Temporal lobe (tissue), 4 donors: ENCODE measurements at places on chromosomes 16 and 17. TPM values are rescaled to one million over a fixed set of nuclear protein-coding genes. Genes with fewer than 3 reads are reported as not detected.

The AGRP gene
- not detected for total RNA-seq

The ACSM3 gene
- total RNA-seq, result 0.49 TPM

The TBC1D3E gene
- not detected for total RNA-seq

The MT1A gene
- not detected for total RNA-seq

The NTN3 gene
- total RNA-seq, result 3.2 TPM

The HIGD1B gene
- total RNA-seq, result 2.2 TPM

The RPS2 gene
- 1,174 TPM for total RNA-seq

The SLC5A10 gene
- not detected for total RNA-seq

The RAMP2 gene
- 10.1 TPM for total RNA-seq

The EDC4 gene
- total RNA-seq, result 51.9 TPM

The CD300E gene
- total RNA-seq, result under 0.01 TPM

The CCL15 gene
- not detected for total RNA-seq

The RTN4RL1 gene
- total RNA-seq, result 18.2 TPM

The EVPLL gene
- not detected for total RNA-seq

The LRRC3C gene
- total RNA-seq, result not detected

The SOCS1 gene
- 0.49 TPM for total RNA-seq

The BRIP1 gene
- 3.0 TPM for total RNA-seq

The KRT23 gene
- 0.25 TPM for total RNA-seq

The ACSM2A gene
- not detected for total RNA-seq

The RSKR gene
- 14.8 TPM for total RNA-seq

The CDH5 gene
- total RNA-seq, result 6.9 TPM

The INO80E gene
- total RNA-seq, result 23.4 TPM

The C1QTNF8 gene
- total RNA-seq, result under 0.01 TPM

The FBXL16 gene
- total RNA-seq, result 9.3 TPM

The CCL1 gene
- total RNA-seq, result not detected

The CWC25 gene
- total RNA-seq, result 8.4 TPM

The RAPGEFL1 gene
- total RNA-seq, result 15.5 TPM

The PLLP gene
- 1.5 TPM for total RNA-seq

The ABCC3 gene
- total RNA-seq, result 0.25 TPM

The SLC13A2 gene
- not detected for total RNA-seq
